ENCODE measurements at places on chromosomes 11 and 22.

- no peak for DNase-seq
- H3K4me3 ChIP-seq: no peak overlapping the region
- no peaks in the 10 kb centered on the region for H3K27me3 ChIP-seq
- no peak overlapping the region for H3K27ac ChIP-seq
These were observed 67.8 kb upstream of the CSNK2A3 start for GRCh38 chr11:11420899-11421285.

DNA sequence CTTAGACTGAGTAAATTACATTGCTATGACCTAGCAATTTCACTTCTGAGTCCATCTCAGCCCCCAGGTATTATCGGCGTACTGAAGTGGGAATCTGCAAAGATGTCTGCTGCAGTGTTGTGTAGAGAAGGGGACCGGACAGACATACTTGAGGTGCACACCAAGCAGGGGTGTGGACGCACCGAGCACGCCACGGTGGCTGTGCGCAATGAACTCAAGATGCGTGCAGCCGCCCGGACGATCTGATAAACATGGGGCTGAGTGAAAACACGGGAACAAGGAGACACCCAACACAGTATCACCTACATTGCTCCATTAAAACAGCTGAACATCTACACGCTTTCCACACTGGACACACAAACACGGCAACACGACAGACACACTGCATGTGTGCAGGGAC is 454.3 kb downstream of the OPCML start:
- no peaks in the 10 kb centered on the region for H3K4me1 ChIP-seq
- H3K27ac ChIP-seq: no peak overlapping the region
- DNase-seq: no peak
- no peaks in the 10 kb centered on the region for H3K36me3 ChIP-seq
- no peaks in the 10 kb centered on the region for H3K27me3 ChIP-seq

DNA sequence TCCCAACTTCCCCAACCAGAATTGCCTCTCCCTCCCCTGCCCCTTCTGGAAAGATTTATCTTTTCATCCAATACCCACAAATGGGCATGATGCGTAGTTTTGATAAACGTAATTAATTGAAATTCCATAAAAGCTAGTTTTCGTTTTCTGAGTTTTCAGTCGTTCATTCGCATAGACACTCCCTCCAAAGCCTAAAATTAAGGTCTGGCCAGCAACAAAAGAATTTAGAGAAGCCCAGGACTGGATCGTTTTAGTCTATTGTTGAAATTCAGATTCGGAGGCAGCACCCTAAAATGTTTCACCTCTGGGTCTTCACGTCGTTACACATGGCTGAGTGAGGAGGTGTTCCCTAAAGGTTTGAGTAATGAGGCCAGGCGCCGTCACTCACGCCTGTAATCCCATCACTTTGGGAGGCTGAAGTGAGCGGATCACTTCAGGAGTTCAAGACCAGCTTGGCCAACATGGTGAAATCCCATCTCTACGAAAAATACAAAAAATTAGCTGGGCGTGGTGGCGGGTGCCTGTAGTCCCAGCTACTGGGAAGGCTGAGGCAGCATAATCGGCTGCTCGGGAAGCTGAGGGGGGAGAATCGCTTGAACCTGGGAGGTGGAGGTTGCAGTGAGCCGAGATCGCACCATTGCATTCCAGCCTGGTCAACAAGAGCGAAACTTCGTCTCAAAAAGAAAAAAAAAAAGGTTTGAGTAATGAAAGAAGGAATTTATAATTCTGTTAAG is 589 bp upstream of the NDUFC2 start:
- no peak for DNase-seq
- H3K4me1 ChIP-seq: peaks cover 3% of the 10 kb centered on the region
- no peak overlapping the region for H3K27ac ChIP-seq
- peak overlapping the region; percentile 70 for H3K4me3 ChIP-seq

GRCh38 chr11:73513707-73514106 is 84.2 kb downstream of the FAM168A start:
- H3K4me1 ChIP-seq: no peaks in the 10 kb centered on the region
- H3K4me3 ChIP-seq: no peak overlapping the region
- no peaks in the 10 kb centered on the region for H3K36me3 ChIP-seq
- DNase-seq: no peak
- no peak overlapping the region for H3K27ac ChIP-seq
- H3K27me3 ChIP-seq: no peaks in the 10 kb centered on the region

DNA sequence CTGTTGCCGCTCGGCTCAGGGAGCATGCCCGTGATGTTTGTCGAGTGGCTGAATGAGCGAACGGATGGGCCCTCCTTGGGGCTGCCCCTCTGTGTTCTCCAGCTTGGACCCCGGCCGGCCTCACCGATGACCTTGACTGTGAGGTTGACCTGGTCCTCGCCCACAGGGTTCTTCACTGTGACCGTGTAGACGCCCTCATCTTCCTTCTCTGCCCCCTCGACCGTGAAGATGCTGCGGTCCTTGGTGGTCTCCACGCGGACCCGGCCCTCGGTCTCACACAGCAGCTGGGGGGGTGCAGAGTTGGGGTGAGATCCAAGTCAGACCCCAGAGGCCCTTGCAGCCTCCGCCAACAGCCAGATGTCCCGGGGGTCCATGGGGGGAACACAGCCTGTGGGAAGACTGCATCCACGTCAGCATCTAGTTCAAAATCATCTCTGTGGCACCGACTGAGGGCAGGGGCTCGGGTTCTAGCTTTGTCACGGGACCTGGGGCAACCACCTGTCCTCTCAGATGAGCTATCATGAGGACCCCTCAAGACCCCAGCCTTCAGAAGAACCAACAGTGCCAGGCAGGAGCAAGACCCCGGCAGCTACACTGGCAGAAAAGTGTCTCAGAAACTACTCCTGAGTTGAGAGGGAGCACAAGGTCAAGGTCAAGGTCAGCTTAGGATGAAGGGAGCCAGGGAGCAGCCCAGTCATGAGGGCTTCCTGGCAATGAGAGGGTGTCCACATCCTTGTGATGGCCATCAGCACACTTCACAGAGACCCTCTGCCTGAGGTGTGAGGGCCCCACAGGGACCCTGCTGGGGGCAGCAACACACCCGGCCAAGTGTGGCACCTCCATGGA is 13.9 kb downstream of the MYBPC3 start:
- no peak overlapping the region for H3K27ac ChIP-seq
- no peaks in the 10 kb centered on the region for H3K27me3 ChIP-seq
- no peaks in the 10 kb centered on the region for H3K4me1 ChIP-seq
- no peaks in the 10 kb centered on the region for H3K36me3 ChIP-seq
- no peak overlapping the region for H3K4me3 ChIP-seq
- DNase-seq: no peak

- no peaks in the 10 kb centered on the region for H3K36me3 ChIP-seq
- H3K4me1 ChIP-seq: peaks cover 13% of the 10 kb centered on the region
- H3K4me3 ChIP-seq: no peak overlapping the region
- H3K27me3 ChIP-seq: no peaks in the 10 kb centered on the region
- peak overlapping the region; percentile 84 for H3K27ac ChIP-seq
These were observed 102.9 kb downstream of the MTNR1B start for GRCh38 chr11:93072229-93072914.

DNA sequence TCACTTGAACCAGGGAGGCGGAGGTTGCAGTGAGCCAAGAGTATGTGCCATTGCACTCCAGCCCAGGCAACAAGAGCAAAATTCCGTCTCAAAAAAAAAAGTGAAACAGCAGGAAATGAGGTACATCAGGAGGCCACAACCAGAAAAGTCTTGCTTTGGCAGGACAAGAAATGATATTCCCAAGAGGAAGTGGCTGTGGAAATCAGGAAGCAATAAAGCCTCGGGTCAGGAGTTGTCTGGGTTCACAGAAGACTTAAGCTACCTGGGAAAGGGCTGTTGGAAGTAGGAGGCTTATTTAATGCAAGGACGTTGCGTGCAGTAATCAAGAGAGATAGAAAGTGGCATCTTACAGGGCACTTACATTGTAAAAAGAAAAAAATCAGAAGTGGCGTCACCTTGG is 9.2 kb upstream of the RELT start:
- no peak for DNase-seq
- no peaks in the 10 kb centered on the region for H3K27me3 ChIP-seq
- H3K36me3 ChIP-seq: no peaks in the 10 kb centered on the region

DNA sequence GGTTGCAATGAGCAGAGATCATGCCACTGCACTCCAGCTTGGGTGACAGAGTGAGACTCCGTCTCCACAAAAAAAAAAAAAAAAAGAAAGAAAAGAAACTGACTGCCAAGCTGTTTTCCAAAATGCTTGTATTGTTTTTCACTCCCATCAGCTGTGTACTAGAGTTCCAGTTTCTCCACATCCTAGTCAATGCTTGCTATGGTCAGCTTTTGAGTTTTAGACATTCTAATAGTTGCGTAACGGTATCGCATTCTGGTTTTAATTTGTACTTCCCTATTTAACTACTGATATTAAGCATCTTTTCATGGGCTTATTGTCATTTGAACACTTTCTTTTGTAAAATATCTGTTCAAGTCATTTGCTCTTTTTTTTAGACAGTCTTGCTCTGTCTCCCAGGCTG is 55.7 kb downstream of the TSPAN18 start:
- no peaks in the 10 kb centered on the region for H3K36me3 ChIP-seq
- no peak overlapping the region for H3K4me3 ChIP-seq
- peaks cover 17% of the 10 kb centered on the region for H3K4me1 ChIP-seq
- H3K27me3 ChIP-seq: no peaks in the 10 kb centered on the region
- H3K27ac ChIP-seq: no peak overlapping the region

DNA sequence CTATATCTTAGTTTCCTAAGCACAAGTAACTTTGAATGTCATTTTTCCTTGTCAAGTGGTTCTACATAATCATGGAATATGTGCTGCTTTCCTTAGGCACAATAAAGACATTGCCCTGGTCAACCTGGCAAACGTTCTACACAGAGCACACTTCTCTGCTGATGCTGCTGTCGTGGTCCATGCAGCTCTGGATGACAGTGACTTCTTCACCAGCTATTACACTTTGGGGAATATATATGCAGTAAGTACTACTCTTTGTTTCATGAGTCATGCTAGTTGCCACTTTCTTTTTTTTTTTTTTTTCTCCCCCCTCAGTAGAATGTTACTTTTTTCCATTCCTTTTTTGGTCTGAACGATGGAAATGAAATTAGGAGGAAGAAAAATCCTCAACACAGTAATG is 38.5 kb downstream of the TTC17 start:
- H3K27me3 ChIP-seq: no peaks in the 10 kb centered on the region
- no peaks in the 10 kb centered on the region for H3K4me1 ChIP-seq

GRCh38 chr11:57237204-57237681 is at the start of gene APLNR:
TSS of gene APLNR (minus strand) at chr11:57237250. CDS start at chr11:57237004, 246 bp downstream.
- DNase-seq: peak; percentile 99
- H3K27ac ChIP-seq: peak within 1 kb of the TSS; percentile 50
- peaks cover 35% of the 10 kb centered on the region for H3K4me1 ChIP-seq
- H3K4me3 ChIP-seq: peak within 1 kb of the TSS; percentile 53
- no peaks in the 10 kb centered on the region for H3K36me3 ChIP-seq

- H3K4me3 ChIP-seq: no peak overlapping the region
- no peak for DNase-seq
These were observed 514.1 kb downstream of the RAB38 start for GRCh38 chr11:87660926-87661660.

DNA sequence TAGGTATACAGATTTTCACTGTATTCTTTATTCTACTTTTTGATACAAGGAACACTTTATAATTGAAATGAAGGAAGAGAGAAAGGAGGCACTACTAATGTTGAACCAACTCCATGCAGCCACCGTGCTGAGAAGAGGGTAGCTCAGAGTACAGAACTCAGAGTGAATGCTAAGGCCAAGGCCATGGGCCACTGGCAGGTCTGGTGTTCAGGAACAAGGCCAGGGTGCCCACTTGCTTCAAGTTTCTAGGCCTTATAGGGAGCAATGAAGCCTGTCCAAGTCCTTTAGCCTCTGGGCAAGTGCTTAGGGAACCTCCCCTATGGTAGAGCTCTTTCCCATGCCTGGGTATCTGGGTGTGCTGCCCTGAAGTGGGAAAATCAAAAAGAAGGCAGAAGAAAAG is 235.0 kb downstream of the TENM4 start:
- H3K27ac ChIP-seq: no peak overlapping the region
- no peaks in the 10 kb centered on the region for H3K27me3 ChIP-seq
- H3K36me3 ChIP-seq: no peaks in the 10 kb centered on the region

GRCh38 chr11:44860346-44860745 is 90.3 kb downstream of the TP53I11 start:
- no peak for DNase-seq
- no peak overlapping the region for H3K27ac ChIP-seq
- H3K4me3 ChIP-seq: no peak overlapping the region
- no peaks in the 10 kb centered on the region for H3K36me3 ChIP-seq
- H3K27me3 ChIP-seq: no peaks in the 10 kb centered on the region
- H3K4me1 ChIP-seq: peaks cover 34% of the 10 kb centered on the region

- H3K4me3 ChIP-seq: no peak overlapping the region
- no peak for DNase-seq
- H3K4me1 ChIP-seq: no peaks in the 10 kb centered on the region
- no peak overlapping the region for H3K27ac ChIP-seq
- no peaks in the 10 kb centered on the region for H3K36me3 ChIP-seq
These were observed 17.5 kb upstream of the CAPRIN1 start for GRCh38 chr11:34034053-34034452.

DNA sequence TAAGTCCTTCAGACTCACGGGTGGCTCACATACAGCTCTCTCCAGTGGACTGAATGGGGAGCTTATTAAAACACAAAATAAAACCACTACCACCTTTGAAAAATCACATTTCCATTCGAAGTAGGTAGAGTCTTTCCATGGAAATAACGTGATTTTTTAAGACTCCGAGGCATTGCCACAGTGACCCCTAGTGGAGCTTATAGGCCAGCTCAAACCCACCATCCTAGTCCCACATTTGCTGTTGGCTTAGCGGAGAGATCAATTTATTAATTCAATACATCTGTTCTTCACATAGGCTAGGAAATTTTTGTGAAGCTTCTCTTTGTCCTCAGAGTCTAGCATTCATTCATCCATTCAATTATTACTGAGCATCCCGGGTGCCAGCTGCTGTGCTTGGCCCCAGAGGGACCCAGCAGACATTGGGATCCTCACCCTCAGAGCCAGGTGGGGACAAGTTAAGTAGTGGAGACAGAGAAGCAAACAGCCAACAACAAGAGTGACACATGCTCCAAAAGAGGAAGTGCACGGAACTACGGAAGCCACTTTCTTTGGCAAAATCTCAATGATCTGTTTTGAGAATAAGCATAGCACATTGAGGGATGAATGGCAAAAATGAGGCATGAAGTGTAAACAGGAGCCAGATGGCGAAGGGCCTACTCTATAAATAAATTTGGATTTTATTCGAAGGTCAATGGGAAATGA is 10.2 kb upstream of the P4HA3 start:
- peak; percentile 46 for DNase-seq
- no peak overlapping the region for H3K27ac ChIP-seq
- H3K4me1 ChIP-seq: no peaks in the 10 kb centered on the region
- no peaks in the 10 kb centered on the region for H3K27me3 ChIP-seq

- H3K4me1 ChIP-seq: no peaks in the 10 kb centered on the region
- no peaks in the 10 kb centered on the region for H3K36me3 ChIP-seq
- no peaks in the 10 kb centered on the region for H3K27me3 ChIP-seq
- no peak for DNase-seq
- no peak overlapping the region for H3K27ac ChIP-seq
- no peak overlapping the region for H3K4me3 ChIP-seq
These were observed 9.5 kb downstream of the FOLR3 start for GRCh38 chr11:72144807-72145565.

All from mesendoderm (in vitro differentiated cells).